ENCODE measurements at places on chromosomes 4 and X.

DNA sequence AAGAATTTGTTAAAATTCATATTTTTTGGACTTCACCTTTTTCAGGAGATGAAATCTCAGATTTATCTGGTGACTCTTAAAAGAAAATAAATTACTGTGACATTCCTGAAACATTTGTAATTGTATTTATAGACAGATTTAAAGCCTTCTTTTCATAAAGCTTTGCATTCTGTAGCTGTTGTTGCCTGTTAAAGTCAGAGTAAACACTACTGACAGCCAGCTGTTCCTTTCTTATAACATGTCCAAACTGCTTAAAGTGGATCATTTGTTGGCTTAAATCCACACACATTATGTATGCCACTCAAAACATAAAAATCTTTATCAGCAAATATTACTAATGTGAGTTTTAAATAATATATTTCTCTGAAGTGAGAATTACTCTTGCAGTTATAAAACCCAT lies 157.5 kb downstream of the TECRL start:
- DNase-seq = no peak

GRCh38 chr4:147003956-147004809 lies 58.5 kb upstream of the TTC29 start:
- DNase-seq = no peak

GRCh38 chr4:6381571-6382123 lies 90.8 kb downstream of the PPP2R2C start:
- DNase-seq = no peak

DNA sequence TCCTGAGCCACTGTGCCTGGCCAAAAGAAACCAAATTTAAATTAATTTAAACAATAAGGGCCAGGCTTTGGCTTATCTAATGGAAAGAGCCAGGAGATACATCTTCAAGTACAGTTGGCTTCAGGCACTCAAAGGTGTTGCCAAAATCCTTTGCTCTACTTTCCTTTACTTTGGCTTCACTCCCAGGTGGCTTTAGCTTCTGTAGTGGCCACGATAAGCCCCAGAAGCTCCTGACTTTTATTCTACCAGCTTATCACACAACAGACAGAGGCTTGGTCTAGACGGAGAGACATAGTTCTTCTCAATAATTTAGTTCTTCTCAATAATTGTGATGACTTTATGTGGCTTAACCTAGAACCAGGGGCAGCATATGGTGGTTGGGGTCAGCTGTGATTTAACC lies 211.2 kb upstream of the LNX1 start:
- DNase-seq = no peak

GRCh38 chr4:133275246-133275645 lies 126.2 kb downstream of the PCDH10 start:
- DNase-seq = no peak

GRCh38 chr4:1239141-1239949 lies 9.6 kb downstream of the CTBP1 start:
- DNase-seq = no peak

DNA sequence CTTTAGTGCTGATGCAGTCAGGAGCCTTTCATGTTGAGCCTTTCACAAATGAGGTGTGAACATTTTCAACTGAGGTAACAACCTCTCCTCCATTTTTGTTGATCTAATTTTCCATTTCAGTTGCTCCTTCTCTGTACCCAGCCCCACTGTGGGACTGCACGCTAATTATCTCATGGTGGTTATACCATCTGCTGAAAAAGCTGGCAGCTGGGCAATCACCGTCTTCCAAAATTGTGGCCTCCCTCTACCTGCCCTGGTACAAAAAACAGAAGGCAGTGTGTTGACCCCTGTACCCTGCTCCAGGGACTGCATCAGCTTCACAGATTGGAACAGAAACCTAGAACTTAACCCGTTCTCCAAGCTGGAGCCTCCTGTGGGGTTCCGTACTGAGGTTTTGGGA lies 72.4 kb upstream of the LONRF3 start:
- no peak for DNase-seq

- no peak for DNase-seq
Observed at GRCh38 chr4:84994280-84994679, 27.8 kb upstream of the WDFY3 start.

DNA sequence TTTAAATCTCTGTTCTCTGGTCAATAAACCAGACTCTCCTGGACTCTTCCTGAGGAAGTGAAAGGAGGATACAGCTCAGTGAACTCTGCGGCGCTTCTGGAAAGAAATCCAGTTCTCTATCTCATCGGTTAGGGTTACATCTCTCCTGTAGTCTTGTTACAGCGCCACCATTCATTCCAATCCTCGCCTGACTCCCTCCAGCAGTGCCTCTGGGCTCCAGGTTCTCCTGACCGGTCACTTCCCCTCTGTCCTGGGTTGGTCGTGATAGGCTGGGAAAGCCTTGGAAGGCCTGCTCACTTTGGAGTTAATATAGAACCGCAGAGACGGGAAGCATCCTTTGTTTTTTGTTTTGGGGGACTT lies 97.0 kb upstream of the STOX2 start:
- no peak for DNase-seq

DNA sequence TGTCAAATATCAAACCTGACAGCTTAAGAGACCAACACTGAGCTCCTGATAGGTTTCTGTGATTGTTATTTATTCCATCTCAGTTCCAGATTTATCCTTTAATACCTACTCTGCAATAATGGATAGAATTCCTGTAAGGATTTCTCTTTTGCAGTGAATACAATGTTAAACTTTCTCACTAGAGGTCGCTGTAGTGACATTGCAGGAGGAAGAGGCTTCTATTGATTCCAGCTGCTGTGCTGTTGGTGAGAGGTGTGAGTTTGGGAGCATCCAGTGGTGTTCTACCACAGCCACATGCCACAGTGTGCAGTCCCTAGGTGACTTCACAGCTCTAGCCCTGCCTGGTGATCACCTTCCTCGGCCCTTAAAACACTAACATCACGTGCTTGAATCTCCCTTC lies 34.6 kb upstream of the DCAF8L2 start:
- no peak for DNase-seq

GRCh38 chrX:19627533-19627932 lies 112.2 kb upstream of the MAP3K15 start:
- DNase-seq = no peak

- DNase-seq = no peak
Observed at GRCh38 chr4:53633608-53634007, 42.3 kb upstream of the LNX1 start.

DNA sequence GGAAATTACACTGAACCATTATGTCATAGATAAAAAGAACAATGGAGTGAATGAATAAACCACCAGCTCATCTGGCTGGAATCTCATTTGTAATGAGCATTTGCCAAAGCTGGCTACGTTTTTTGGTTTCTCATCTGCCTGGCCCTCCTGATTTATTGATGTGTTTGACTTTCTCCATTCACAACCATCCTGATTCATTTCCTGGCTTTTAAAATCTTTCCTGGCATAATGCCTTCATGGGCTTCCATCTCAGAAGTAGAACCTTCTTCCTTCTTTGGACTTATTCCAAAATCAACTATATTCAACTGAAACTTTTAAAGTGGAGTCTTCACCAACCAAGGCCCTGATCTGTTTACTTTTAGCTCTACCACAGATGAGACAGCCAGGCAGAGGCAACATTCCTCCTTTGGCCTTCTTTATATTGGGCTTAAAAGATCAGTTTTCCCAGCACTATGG lies 36.0 kb upstream of the ARSJ start:
- DNase-seq = no peak

- no peak for DNase-seq
Observed at GRCh38 chr4:107708225-107708624, 11.8 kb downstream of the PAPSS1 start.

DNA sequence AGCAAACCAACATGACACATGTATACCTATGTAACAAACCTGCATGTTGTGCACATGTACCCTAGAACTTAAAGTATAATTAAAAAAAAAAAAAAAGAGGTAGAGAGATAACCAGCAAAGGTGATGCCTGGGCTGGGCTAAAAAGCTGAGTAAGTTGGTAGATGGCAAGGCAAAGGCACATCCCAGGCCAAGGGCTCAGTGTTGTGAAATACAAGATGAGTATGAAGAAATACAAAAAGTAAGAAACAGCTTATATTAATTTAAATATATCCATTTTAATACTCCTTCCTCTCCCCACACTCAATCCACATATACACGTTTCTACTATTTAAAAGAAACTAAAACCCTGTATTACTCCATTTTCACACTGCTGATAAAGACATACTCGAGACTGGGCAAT lies 25.8 kb downstream of the TEC start:
- no peak for DNase-seq

DNA sequence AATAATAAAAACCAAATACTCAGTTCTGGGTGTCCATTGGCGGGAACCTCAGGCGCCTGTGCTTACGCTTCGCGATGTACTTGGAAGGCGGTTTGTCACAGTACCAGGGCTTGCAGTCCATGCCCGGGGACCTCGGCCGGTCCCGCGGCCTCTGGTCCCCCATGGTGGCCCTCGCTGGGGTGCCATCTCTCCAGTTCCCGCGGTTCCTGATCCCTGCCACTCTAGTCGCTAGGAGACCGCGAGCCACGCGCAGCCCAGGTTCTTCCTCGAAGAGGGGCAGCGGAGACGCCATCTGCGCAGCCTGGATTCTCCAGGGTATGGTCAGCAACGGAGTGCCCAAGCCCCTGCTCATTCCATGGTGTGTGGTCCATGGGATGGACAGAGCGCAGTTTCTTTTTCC lies 26.4 kb upstream of the LANCL3 start:
- DNase-seq = no peak

DNA sequence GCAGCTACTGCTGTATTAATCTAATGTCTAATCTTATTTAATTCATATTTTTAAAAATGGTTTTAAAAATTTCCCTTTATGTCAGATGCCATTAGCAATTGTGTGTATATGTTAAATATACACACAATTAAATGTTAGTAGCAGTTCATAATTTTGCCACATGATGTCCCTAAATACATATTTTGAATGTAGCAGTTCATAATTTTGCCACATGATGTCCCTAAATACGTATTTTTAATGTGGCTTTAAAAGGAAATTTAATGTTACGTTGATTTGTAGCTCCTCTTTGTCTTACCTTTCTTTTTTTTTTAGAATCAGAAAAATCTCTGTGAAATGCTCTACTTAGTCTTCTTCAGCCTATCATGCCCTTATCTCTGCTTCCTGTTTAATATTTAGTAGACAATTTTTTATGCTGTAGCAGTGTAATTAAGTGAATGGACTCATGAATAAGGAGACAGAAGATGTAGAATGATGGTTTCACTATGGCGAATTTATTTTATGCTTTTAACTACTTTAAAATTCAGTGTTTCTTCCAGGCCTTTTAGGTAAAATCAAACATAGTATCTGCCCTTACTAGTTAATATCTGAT lies 26.1 kb downstream of the RBM46 start:
- DNase-seq = no peak

DNA sequence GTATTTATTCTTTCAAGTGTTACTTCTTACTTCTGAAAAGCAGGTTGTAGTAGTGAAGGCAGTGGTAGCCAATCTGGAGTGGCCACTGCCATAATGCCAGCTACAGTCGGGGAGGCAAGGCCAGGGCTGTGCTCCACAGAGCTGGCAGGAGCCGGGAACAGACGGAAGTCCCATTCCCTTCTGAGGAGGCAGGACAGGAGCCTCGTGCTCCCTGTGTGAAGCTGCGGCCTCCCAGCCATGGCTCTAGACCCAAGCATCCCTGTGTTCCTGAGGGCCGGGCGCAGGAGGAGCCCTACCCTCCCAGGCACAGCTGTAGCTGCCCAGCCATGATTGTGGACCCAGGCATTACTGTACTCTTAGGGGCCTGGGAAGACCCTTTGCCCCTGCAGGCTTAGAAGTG lies 461.8 kb downstream of the ADGRL3 start:
- no peak for DNase-seq

- DNase-seq = no peak
Observed at GRCh38 chr4:66681962-66682361, 863.3 kb downstream of the CENPC start.

DNA sequence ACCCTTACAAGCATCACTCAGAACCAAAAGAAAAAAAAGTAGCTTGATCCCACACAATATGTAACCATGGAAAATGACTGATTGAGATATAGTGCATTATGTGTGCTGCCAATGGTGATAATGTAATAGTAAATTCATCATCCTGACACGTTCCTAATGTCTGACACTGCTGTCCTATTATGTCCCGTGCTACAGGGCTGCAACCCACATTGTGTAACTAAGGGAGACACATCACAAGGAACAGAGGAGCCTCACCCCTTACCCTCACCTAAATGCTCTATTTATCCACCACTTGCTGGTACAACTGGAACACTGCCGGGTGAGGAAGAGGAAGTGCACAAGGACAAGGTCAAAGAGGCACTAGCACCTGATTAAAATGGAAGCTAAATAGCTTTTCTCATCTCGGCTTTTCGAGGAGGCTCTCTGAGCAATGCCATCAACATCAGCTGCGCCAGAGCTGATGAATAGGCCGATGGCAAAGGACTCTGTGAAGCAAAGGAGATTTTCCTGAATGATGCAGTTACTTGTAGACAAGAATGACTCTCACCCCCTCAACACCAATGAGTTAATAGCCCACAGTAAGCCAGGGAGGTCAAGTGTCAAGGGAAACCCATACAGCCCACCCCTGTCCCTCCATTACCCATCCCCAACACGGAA lies 181.6 kb downstream of the HNRNPD start:
- no peak for DNase-seq

- DNase-seq = no peak
Observed at GRCh38 chr4:18981234-18981615, 959.7 kb upstream of the LCORL start.

- DNase-seq = no peak
Observed at GRCh38 chr4:16411501-16412085, 185.3 kb upstream of the TAPT1 start.

DNA sequence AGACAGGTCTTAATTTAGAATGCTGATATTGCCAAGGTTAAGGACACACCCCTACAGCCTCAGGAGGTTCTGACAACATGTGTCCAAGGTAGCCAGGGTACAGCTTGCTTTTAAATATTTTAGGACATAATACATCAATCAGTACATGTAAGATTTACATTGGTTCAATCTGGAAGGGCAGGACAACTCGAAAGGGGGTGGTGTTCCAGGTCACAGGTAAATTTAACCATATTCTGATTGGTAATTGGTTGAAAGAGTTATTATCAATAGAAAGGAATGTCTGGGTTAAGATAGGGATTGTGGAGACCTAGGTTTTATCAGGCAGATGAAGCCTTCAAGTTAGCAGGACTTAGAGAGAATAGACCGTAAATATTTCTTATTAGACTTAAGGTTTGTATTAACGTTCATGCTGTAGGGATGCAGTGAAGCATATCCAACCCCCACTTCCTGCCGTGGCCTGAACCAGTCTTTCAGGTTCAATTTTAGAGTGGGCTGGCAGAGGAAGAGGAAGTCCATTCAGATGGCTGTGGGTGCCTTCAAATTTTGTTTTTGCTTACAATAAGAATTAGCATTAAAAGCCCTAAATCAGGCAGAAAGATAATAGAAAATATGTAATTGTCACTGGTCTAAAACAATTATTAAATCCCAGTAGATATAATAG lies 136.5 kb upstream of the GALNTL6 start:
- DNase-seq = no peak

- DNase-seq = peak; percentile 2
Observed at GRCh38 chr4:8710416-8710815, 117.9 kb downstream of the CPZ start.

DNA sequence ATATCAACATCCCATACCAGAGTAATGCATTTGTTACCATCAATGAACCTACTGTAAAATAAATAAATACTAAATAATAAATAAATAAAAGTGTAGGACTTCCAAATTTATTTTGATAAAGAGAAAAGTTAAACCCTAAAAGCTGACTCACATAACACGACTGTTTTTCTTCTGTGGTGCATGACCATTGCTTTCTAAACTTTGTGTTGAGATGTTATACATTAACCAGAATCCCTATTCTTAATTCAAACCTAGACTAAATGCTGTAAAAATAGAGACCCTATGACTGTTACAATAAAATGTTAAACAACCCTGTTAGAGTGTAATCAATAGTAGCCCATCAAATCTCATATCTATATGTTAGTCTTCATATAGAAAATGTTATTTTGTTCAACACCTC lies 20.9 kb upstream of the PRMT9 start:
- DNase-seq = no peak

All from activated CD4-positive, alpha-beta T cell treated with anti-CD3 and anti-CD28 coated beads for 1 hour (primary cell).